GM04503 (cell line): ENCODE measurements at places on chromosomes 3 and 15.

GRCh38 chr3:86995537-86995936, 4.6 kb upstream of the VGLL3 start:
- DNase-seq, result no peak

DNA sequence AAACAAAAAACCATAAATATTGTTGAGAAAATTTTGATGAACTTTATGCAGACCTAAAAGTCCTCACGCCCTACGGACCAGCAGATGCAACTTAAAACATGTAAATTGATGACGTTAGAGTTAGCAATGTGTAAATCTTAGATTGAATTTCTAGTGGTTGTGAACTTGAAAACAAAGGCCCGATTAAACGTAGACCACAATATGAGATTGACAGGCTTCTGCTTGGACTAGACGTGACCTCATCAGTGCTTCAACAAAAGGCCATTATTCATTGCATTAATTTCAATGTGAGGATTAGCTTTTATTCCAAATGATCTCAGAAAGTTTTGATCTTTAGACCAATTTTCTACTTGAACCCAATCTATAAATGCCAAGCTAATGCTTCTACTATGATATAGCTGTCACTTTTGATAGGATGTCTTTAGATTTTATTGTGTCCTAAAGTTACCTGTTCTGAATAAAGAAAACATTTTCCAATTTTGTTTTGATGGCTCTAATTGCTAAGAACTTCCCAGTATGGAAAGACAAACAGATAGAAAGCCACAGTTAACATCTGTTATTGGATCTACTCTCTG, 55.4 kb upstream of the SPPL2A start:
- no peak for DNase-seq

GRCh38 chr3:60064210-60065178, 1014.7 kb upstream of the CFAP20DC start:
- DNase-seq, result no peak

- no peak for DNase-seq
These were observed 28.8 kb downstream of the CYP8B1 start for GRCh38 chr3:42846685-42847522.

GRCh38 chr3:150602426-150603152, 532 bp upstream of the SELENOT start:
- no peak for DNase-seq

GRCh38 chr3:47057212-47057671, 77.8 kb downstream of the NBEAL2 start:
- DNase-seq, result no peak

- no peak for DNase-seq
These were observed 283.1 kb upstream of the ARL6 start for GRCh38 chr3:97481416-97481815.

- DNase-seq, result no peak
These were observed 157.9 kb upstream of the SLC2A2 start for GRCh38 chr3:171184372-171184771.

GRCh38 chr3:87186608-87187159, 40.4 kb upstream of the CHMP2B start:
- no peak for DNase-seq

DNA sequence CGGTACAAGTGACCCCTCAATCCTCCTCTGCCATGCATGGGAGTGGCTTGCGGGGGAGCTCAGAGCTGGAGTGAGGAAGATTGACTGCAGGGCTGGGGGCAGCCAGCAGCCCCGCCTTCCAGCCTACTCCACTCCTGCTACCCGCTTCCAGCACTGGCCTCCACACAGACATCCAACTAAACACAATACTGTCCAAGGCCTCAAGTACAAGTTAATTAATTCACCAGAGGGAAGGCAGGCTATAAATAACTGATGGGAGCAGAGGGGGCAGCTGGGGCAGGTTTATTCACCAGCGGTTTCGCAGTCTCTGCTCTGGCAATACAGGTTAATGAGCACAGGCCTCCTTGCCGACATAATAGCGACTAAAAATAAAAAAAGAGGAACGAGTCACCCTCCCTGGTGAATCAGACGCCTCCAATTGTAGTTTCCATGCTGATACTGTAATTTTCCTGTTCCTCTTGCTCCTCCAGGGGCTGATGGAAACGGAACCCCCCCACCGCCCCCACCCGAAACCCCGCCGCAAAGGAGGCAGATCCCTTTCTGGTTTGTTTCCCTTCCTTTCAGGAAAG, 166.4 kb upstream of the TLE3 start:
- DNase-seq, result no peak

DNA sequence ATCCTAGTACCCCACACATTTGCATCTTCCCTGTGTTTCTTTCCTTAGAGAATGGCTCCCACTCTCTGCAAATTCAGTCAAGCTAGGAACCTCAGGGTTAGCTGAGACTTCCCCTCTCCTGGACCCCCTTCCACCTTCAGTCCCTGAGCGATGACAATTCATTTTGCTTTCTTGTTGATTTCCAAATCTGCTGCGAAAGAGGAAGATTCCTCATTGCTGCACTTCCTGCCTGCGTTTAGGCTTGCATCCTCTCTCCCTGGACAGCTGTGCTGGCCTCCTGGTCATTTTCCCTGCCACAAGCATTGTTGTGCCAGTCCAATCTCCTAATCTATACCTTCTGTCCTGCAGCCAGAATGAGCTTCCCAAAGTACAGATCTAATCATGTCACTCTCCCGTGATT, 12.3 kb upstream of the DGKG start:
- DNase-seq, result no peak

GRCh38 chr15:65426216-65426853, 3.6 kb upstream of the IGDCC4 start:
- DNase-seq, result no peak

GRCh38 chr15:91488452-91488851, 365.1 kb upstream of the SLCO3A1 start:
- DNase-seq, result no peak

GRCh38 chr3:13024765-13025065, 48.5 kb downstream of the IQSEC1 start:
- no peak for DNase-seq

DNA sequence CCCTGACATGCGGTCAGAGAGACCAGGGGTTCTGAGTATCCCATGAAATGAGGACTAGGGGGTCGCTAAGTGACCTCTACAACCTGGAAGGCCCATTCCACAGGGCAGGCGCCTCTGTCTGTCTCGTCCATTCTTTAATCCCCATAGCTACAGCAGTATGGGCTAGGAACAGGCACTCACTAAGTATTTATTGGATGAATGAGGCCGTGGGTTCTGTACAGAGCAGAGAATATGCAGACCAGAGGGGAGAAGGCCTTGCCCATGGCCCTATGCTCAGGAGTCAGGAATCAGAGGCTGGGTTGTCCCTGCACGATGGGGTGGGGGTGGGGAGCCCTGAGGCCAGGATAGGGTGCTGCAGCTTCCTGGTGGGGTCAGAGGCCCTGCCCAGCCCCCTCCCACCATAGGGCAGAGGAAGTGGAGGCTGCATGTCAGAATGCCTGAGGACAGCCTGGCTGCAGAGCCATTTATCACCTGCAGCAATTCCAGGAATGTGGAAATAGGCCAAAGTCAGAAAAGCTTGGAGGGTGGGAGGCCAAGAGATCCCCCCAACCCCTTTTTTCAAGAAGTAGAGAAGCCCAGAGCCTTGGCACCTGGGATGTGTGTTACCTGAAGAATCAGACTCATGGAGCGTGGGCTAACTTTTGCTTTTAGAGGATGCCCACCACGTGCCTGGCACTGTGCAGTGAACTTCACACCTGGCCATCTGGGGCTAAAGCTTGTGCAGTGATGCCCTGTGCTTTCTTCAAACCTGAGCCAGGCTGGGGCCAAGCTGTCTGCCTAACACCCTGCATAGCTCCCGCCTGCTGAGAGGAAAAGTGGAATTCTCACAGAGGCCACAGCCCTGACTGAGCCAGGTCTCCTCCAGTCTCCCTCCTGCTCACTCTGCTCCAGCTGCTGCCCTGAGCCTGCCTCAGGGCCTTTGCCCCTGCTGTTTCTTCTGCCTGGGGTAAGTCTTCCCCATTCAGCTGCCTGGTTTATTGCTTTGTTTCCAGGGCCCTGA, 109.4 kb downstream of the WNT7A start:
- no peak for DNase-seq

GRCh38 chr3:127405010-127405598, 117.3 kb upstream of the PRR20G start:
- DNase-seq, result no peak

DNA sequence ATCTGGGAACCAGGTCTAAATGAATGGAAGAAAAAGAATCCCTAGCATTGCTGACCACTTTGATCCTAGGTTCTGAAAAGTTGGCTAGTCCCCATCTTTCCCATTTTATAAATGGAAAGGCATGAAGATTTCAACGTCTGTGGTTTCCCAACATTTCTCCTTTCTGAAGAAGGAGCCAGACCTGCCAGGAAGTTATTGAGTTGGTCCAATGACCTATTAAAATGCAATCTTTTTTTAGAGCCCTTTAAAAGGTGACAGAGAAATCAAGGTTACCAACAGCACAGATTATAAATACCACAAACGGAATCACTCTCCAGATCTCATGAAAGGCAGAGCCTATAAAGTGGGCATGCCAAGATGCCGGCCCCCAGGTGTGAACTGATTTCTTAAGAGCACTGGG, 505.6 kb upstream of the THBS1 start:
- peak; percentile 70 for DNase-seq

- no peak for DNase-seq
These were observed 17.0 kb downstream of the NISCH start for GRCh38 chr3:52472239-52473000.

DNA sequence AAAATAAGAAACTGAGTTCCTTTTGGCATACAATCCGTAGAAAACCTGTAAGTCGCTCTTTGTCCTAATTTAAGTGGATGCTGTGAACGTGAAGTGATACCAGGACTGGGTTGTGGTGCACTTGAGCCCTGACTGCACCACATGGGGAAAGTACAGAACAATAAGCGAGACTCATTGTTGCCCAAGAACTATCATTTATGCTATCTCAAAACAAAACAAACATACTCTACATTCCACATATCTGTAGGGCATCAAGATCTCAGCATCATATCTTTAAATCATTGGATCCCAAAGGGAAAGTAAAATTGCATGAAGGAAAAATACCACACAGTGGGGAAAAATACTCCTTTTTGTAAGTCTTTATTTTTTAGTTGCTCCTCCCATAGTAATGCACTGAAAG, 580.3 kb downstream of the MECOM start:
- DNase-seq, result no peak

DNA sequence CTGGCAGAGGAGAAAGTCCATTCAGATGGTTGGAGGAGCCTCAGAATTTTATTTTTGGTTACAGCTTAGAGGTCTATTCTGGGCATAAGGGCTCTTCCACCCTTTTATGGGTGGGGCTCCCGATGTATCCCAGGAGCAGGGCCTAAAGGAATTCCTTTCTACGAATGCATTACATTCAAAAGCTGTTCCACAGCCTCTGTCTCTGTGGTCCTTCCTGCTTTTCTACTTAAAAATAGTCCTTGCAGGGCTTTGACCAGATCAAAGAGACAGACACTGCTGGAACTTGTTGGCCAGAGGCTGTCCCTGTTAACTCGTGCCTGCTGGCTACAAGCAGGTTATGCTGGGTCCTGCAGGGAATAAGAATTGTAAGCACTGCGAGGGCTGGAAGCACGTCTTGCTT, 14.4 kb upstream of the NOX5 start:
- DNase-seq, result no peak

- DNase-seq, result no peak
These were observed 194.9 kb downstream of the ARRDC4 start for GRCh38 chr15:98155356-98155755.

GRCh38 chr15:88447741-88448140, 19.4 kb downstream of the MRPL46 start:
- DNase-seq, result no peak

DNA sequence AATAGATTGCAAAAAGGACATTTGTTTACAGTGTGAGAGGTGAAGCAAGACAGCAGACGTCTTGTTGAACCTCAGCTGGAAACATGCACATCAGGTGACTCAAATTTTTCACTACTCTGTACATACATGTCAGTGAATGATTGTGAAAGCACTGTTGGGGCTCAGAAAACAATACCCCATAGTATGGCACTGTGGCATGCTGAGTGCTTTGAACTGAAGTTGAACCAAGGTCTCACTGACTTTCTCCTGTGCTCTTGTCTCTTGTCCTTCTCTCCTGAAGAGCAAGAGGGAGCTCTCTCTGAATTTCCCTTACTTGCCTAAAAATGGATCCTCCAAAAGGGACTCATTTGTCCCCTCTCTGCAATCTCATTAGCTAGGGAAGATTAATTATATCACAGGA, 24.5 kb upstream of the NEDD4 start:
- no peak for DNase-seq

DNA sequence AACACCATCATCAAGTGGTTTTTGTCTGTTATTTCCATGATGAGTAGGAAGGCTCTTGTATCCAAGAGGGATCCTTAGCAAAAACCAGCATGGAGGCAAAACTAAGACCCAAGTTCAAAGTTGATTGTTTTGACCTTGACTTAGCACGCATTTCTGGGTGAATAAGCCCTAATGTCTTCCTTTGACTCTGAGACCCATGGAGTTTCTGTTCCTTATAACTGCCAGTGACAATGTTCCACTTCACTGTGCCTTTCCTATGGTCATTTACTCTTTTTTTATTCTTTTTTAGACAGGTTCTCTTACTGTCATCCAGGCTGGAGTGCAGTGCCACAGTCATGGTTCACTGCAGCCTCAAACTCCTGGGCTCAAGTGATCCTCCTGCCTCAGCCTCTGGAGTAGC, 118.2 kb upstream of the MRPL3 start:
- no peak for DNase-seq

DNA sequence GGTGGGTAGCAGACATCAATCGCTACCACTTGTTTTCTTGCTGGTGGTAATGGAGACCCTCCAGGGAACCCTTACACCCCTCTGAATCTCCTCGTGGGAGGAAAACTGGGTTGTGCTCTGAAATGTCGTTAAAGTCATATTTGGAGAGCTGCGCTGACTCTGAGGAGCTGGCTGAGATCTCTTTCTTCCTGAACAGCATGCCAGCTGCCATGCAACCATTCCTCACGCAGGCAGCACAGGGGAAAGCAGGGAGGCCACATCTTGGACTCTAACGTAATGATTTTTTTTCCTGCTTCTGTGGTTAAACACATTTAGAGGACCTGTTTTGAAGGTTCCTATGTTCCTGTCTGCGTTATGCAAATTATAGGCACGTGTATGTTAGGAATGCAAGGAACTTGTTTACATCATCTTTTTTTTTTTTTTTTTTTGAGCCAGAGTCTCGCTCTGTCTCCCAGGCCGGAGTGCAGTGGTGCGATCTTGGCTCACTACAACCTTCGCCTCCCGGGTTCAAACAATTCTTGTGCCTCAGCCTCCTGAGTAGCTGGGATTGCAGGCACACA, 156.7 kb downstream of the TJP1 start:
- DNase-seq, result peak; percentile 13

- no peak for DNase-seq
These were observed 14.9 kb upstream of the HES1 start for GRCh38 chr3:194120789-194121770.

GRCh38 chr3:100210772-100211135, 50.0 kb upstream of the TBC1D23 start:
- peak; percentile 85 for DNase-seq
